ENCODE measurements at places on chromosomes 11 and 22. TPM values are rescaled to one million over a fixed set of nuclear protein-coding genes. Genes with fewer than 3 reads are reported as not detected.

The RTN4R gene
- total RNA-seq, result 27.0 TPM

- DNase-seq, result no peak
These were observed 60.2 kb upstream of the LYVE1 start for GRCh38 chr11:10628508-10629236.

DNA sequence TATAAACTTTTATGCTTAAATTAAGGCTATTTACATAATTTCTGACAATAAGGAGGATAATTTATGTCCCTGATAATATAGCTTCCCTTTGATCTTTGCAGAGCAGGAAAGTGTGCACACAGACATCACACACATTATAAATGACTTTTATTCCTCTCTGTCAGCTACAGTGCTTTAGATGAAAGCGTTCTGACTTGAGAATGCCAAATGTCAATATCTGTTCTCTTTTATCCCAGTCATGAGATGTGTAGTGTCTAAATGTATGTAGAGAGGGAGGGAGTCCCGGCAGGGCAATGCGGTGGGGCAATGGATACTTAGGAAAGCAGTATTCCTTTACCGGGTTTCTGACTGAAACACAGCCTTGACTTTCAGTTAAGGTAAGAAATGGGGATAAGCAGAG is 225.4 kb upstream of the CHORDC1 start:
- no peak for DNase-seq

- no peak for DNase-seq
These were observed 27.1 kb downstream of the CYTH4 start for GRCh38 chr22:37309211-37310074.

GRCh38 chr11:111148953-111149352 is 96.6 kb upstream of the POU2AF2 start:
- no peak for DNase-seq

The RHOD gene
- 15.9 TPM for total RNA-seq

- peak; percentile 89 for DNase-seq
These were observed 141.1 kb upstream of the NARS2 start for GRCh38 chr11:78715639-78716311.

Measured in WTC11 (cell line).